B cell (primary cell): ENCODE measurements at places on chromosomes 4 and X. TPM values are rescaled to one million over a fixed set of nuclear protein-coding genes. Genes with fewer than 3 reads are reported as not detected.

DNA sequence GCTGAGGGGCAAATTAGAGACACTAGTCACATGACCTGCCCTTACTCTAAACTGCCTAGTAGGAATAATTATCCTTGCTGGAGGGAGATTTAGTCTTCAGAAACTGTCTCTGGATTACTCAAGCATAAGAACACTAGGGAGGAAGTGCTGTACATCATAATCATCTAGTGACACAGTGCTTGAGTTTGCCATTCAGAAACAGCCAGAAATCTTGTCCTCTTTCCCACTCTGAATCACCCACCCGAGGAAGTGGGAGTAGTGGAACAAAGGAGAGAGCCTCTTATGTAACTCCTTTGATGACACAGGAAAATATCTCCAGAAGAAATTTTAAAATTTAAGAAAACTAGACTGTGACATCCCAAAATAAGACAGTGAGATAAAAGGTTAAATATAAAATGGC is 69.3 kb upstream of the PCDH19 start:
- no peak overlapping the region for H3K27ac ChIP-seq
- no peaks in the 10 kb centered on the region for H3K36me3 ChIP-seq
- DNase-seq: no peak
- H3K4me3 ChIP-seq: no peak overlapping the region
- H3K27me3 ChIP-seq: no peaks in the 10 kb centered on the region

- no peak for DNase-seq
- no peak overlapping the region for H3K4me3 ChIP-seq
- H3K4me1 ChIP-seq: peaks cover 9% of the 10 kb centered on the region
- H3K27ac ChIP-seq: no peak overlapping the region
- H3K27me3 ChIP-seq: no peaks in the 10 kb centered on the region
- H3K36me3 ChIP-seq: no peaks in the 10 kb centered on the region
Observed at GRCh38 chr4:145623831-145624230, 4.6 kb downstream of the MMAA start.

NAA10 gene
- 78.3 and 87.3 TPM in 2 replicates for total RNA-seq

- no peaks in the 10 kb centered on the region for H3K36me3 ChIP-seq
- no peak overlapping the region for H3K27ac ChIP-seq
- H3K4me1 ChIP-seq: no peaks in the 10 kb centered on the region
- H3K4me3 ChIP-seq: no peak overlapping the region
- no peaks in the 10 kb centered on the region for H3K27me3 ChIP-seq
Observed at GRCh38 chr4:112370466-112370865, 73.3 kb downstream of the ALPK1 start.

GRCh38 chr4:47075262-47075661 is 43.9 kb downstream of the GABRB1 start:
- H3K27me3 ChIP-seq: no peaks in the 10 kb centered on the region

STBD1 gene
- not detected in 2 replicates for total RNA-seq

- no peak overlapping the region for H3K27ac ChIP-seq
- no peak for DNase-seq
- H3K27me3 ChIP-seq: no peaks in the 10 kb centered on the region
- no peaks in the 10 kb centered on the region for H3K4me1 ChIP-seq
Observed at GRCh38 chrX:54198262-54198661, 15.2 kb upstream of the FAM120C start.

GRCh38 chr4:102781570-102781969 is 20.8 kb upstream of the MANBA start:
- no peaks in the 10 kb centered on the region for H3K4me1 ChIP-seq
- H3K4me3 ChIP-seq: no peak overlapping the region
- no peaks in the 10 kb centered on the region for H3K27me3 ChIP-seq
- no peak overlapping the region for H3K27ac ChIP-seq

SPANXA1 gene
- total RNA-seq: not detected in 2 replicates
